ENCODE measurements at places on chromosomes 16 and 17.

GRCh38 chr17:44217738-44218343 lies 1.6 kb downstream of the UBTF start:
- H3K4me3 ChIP-seq: peak overlapping the region; percentile 86
- no peak overlapping the region for H3K27ac ChIP-seq
- H3K4me1 ChIP-seq: peaks cover 8% of the 10 kb centered on the region
- no peak for DNase-seq
- no peaks in the 10 kb centered on the region for H3K27me3 ChIP-seq

- no peak overlapping the region for H3K27ac ChIP-seq
- peaks cover 7% of the 10 kb centered on the region for H3K27me3 ChIP-seq
- no peak overlapping the region for H3K4me3 ChIP-seq
- no peaks in the 10 kb centered on the region for H3K36me3 ChIP-seq
- peaks cover 14% of the 10 kb centered on the region for H3K4me1 ChIP-seq
- DNase-seq: no peak
Measured at GRCh38 chr17:16258901-16259300, 41.9 kb downstream of the PIGL start.

DNA sequence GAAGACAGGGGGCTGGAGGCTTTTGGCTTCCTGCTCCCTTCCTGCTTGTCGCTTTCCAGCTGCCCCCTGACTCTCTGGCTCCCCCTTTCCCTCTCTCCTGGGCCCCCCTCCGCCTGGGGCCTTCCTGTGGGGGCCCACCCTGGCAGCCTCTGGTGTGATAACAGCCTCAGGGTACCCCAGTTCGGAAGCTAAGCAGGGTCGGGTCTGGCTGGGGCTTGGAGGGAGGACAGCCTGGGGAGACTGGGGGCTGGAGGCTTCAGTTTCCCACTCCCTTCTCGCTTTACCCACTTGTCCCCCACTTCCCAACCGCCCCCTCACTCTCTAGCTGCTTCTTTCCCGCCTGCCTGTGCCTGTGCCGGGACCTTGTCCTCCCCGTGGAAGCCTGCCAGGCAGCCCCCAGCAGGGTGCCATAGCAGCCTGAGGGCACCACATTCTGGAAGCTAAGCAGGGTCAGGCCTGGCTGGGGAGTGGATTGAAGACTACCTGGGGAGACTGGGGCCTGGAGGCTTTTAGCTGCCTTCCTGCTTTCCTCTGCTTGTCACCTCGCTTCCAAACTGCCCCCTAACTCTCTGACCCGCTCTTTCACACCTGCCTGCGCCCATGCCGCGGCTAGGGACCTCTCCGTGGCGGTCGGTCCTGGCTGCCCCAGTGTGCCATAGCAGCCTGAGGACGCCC lies 2275.5 kb downstream of the TP53TG3F start:
- H3K27me3 ChIP-seq: no peaks in the 10 kb centered on the region
- H3K4me3 ChIP-seq: no peak overlapping the region
- no peaks in the 10 kb centered on the region for H3K36me3 ChIP-seq
- no peaks in the 10 kb centered on the region for H3K4me1 ChIP-seq
- no peak overlapping the region for H3K27ac ChIP-seq
- DNase-seq: no peak

DNA sequence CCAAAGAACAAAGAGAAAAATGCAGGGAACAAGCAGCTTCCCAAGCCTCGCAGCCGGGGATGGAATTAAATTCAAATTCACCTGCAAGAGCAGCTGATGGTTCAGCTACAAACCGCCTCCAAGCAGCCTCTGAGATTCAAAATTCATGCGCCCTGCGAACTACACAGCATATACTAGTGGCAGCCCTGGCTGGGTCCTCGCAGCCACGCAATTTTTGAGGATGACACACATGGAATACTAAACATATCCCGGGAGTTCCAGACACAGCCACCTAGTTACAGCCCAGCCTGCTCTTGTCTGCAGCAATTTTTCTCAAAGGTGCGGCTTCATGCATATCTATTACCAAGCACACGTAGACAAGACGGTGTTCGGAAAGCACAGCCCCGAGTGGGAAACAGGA lies 35.9 kb upstream of the KIFC3 start:
- H3K36me3 ChIP-seq: no peaks in the 10 kb centered on the region
- H3K27ac ChIP-seq: no peak overlapping the region
- H3K4me3 ChIP-seq: no peak overlapping the region
- DNase-seq: no peak
- H3K27me3 ChIP-seq: no peaks in the 10 kb centered on the region

DNA sequence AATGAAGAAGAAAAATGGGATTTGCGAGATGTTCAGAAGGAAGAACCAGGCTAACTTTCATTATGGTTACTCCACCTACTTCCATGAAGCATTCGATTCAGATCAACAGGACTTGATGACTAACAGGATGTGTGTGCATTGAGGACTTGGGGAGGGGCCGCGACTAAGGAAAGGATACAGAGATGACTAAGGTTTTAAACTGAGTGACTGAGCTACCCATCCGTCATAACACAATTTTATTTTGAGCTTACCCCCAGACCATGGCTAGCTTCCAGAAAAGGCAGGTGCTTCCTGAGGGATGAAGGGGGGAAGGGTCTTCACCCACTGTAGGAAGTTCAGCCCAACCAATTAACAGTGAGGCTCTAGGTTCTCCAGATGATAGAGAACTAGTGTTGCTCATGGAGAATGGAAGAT lies 2.5 kb upstream of the CDYL2 start:
- no peak overlapping the region for H3K27ac ChIP-seq
- no peaks in the 10 kb centered on the region for H3K4me1 ChIP-seq
- no peak for DNase-seq

All from neural progenitor cell (in vitro differentiated cells).